ENCODE measurements at places on chromosomes 16 and 17. TPM values are rescaled to one million over a fixed set of nuclear protein-coding genes. Genes with fewer than 3 reads are reported as not detected.

DNA sequence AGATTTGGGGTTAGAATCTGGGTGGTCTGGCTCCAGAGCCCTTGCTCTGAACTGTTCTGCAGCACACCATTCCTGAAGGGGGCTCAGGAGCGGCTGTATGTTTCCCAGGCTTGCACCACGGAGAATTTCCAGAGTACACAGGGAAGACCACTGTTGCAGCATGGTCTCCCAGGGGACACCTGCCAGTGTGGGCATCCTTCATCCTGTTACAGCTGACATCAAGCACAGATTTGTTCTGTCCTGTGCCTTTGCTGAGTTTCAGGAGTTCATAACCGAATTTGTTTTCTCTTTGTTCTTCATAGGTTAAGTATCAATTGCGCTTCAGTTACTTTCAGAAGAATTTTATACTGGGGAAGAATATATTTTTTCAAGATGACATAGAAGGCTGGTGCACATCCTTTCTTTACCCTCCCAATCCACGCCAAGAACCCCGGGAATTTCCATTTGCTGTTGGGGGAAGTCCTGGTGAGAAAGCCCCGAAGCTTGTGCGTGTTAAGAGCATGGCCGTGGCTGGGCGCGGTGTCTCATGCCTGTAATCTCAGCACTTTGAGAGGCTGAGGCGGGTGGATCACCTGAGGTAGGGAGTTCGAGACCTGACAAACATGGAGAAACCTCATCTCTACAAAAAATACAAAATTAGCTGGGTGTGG is 26.3 kb upstream of the ABCA3 start:
- no peak for DNase-seq

- no peak for DNase-seq
Measured at GRCh38 chr17:64779376-64780095, 117.4 kb upstream of the SMURF2 start.

The SLC46A1 gene
- 8.4 TPM for total RNA-seq

DNA sequence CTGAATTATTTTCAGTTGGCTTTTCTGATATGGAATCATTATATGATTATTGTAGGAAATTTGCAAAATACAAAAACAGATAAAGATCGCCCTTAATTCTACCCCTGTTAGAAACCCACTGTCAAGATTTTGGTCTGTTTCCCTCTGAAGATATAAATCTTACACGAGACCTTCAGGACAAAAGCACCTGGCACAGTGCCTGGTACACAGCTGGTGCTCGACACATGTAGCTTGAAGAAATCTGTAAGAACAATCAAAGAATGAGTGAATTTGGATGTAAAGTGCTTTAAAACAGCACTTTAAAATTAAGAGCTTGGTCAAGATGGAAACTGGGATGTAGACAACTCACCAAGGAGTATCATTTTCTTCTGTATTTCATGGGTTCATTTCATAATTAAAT is 181.1 kb downstream of the C16orf78 start:
- DNase-seq, result no peak

The DPEP3 gene
- not detected for total RNA-seq

- DNase-seq, result peak; percentile 28
Measured at GRCh38 chr17:37261286-37261685, 114.5 kb upstream of the C17orf78 start.

DNA sequence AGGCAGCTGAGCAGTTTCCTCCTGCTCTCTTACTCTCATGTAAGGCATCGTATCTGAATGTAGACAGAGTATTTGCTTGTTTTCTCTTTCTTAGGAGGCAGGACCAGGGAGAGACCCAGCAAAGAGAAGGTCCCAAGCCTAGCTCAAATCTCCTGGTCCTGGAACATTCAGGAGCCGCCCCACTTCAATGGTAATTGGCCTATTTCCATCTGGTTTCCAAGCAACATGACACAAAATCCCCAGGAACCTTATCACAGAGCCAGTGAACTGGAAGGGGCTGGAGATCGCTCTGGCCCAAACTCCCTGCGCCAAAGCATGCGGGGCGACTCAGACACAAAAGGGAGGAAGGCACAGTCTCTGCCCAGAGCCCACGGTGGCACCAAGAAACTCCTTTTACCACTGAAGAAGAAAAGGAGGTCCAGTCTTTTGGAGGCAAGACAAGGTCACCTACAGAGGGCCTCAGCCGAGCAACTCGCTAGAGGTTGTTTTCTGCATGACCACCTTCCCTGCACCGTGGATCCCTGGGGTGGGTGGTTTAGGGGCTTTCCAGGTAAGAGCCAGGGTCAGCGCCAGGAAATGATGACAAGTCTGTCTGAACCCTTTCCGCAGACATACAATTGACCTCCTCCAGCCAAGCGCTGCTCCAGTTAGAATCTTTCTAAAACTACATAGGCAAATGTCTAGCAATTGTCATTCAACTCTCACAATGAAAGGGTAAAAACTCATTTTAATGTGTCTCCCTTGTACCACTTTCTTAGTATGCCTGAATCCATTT is 394.7 kb downstream of the SOX9 start:
- DNase-seq, result peak; percentile 34

DNA sequence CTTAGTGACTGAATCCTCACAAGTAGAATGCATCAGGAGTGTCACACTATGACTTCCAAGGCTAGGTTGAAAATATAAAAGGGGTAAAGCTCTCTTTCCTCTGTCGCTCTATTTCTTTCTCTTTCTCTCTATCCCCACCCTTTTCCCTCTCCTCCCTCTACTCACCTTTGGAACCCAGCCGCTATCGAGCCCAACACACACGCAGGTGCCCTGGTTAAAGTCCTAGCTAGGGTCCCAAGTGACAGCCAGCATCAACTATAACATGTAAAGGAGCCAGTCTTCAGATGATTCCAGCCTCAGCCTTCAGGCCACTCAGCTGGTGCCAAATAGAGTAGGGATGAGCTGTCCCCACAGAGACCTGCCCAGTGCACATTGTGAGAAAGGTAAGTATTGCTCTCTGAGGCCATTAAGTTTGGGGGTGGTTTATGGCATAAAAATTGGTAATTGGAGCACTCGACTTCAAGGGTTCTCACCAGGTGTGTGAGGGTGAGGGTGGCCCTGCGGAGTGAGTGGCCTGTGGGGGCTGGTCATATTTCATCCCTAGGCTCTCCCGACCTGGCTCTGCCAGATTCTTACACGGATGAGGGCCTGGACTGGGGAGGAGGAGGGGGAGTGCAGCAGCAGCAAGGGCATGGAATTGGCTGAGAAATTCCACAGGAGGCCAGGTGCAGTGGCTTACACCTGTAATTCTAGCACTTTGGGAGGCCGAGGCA is 14.9 kb upstream of the C16orf54 start:
- DNase-seq, result no peak

GRCh38 chr17:44333371-44333770 is 8.7 kb upstream of the SLC25A39 start:
- no peak for DNase-seq

GRCh38 chr17:1735418-1735817 is 7.3 kb upstream of the SERPINF2 start:
- DNase-seq, result no peak

DNA sequence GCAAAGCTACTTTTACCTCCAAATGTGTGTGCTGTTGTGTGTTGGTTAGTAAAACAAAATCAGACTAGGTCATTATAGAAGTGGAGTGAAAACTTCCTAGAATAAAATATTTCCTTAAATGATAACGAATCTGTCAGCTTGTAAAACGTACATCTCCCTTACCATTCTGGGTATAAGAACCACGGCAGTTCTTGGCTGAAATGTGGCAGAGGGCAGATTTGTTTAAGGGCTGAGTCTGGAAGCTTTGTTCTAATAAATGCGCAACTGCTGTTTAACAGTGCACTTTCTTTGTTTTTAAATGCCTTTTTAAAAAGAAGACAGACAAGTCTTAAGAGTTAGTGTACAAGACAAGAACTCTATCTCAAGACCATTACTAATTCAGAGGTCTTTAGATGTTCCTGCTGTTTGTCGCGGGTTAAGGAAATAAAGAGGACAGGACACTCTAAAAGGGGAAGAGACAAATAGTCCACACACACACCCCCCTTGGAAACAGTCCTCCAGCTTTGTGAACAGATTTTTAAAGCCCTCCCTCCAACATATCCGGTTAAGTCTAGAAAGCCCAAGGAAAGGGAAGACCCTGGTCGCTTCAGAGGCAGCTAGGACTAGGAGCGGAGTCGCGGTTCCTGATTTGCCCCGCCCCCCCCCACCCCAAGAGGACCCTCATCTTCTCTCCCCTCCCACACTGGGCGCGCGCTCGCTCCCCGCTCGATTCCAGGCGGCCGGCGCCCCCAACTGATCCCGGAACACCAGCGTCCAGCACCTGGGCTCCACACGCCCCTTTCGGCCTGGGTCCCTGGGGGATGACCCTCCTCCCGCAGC is 658 bp downstream of the SYNRG start:
- DNase-seq, result peak; percentile 51

GRCh38 chr17:81200695-81201580 is 21.8 kb downstream of the CEP131 start:
- DNase-seq, result peak; percentile 76

DNA sequence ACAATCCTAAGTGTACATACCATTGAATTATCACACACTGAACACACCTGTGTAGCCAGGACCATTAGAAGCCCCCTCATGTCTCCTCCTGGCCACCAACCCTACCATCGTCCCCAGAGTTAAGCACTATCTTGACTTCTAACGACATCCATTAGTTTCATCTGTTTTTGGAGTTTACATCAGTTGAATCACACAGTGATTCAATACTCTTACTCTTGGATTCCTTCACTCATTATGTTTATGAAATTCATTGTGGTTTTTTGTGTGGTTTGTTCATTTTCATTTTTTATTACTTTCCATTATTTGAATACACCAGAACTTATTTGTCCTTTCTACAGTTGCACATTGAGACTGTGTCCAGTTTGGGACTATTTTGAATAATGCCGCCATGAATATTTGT is 13.6 kb downstream of the DRC7 start:
- DNase-seq, result no peak

DNA sequence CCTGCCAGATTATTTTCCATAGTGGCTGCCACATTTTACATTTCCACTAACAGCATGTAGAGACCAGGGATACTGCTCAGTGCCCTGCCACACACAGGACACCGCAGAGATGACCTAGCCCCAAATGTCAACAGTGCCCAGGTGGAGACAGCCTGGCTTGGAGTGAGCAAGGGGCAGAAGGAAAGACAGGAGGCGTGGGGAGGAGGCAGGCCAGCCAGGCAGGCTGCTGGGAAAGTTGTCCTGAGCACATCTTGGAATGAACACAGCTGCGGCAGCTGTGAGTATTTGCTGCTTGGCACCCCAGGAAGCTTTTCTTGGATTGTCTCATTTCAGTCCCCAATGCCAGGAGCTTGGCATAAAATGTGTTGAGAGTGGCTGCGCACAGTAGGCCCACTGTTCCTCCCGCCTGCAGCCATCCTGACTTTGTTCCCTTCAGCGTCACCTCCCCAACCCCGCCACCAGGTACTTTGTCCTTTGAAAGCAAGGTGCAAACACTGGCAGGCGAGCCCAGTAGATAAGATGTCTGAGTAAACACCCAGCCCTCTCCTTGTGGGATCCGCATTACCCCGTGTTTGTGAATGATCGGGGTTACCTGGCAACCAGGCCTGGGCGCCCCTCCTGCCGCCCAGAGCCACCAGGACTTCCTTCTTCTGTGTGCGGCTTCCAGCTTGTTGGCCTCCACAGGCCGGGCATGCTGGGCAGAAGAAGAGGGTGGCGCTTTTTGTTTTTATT is 114.0 kb downstream of the CMIP start:
- no peak for DNase-seq

DNA sequence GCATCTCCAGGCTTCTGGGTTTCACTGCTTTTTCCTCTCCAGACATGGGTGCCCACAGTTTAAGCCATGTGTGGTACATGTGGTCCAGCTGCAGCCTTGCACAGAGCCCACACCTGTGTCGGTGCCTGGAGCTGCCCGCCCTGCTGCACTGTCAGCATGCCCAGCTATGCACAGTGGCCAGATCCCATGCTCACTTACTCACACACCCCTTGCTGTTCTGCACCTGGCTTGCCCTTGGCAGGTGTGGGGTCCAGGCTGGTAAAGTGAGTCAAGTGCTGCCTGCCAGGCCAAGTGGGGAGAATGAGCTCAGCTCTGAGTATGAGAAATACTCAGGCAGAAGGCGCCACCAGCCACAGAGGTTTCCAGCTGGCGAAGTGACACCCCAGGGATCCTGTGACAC is 739.9 kb downstream of the CDH11 start:
- no peak for DNase-seq

The SLFN13 gene
- 1.6 TPM for total RNA-seq

DNA sequence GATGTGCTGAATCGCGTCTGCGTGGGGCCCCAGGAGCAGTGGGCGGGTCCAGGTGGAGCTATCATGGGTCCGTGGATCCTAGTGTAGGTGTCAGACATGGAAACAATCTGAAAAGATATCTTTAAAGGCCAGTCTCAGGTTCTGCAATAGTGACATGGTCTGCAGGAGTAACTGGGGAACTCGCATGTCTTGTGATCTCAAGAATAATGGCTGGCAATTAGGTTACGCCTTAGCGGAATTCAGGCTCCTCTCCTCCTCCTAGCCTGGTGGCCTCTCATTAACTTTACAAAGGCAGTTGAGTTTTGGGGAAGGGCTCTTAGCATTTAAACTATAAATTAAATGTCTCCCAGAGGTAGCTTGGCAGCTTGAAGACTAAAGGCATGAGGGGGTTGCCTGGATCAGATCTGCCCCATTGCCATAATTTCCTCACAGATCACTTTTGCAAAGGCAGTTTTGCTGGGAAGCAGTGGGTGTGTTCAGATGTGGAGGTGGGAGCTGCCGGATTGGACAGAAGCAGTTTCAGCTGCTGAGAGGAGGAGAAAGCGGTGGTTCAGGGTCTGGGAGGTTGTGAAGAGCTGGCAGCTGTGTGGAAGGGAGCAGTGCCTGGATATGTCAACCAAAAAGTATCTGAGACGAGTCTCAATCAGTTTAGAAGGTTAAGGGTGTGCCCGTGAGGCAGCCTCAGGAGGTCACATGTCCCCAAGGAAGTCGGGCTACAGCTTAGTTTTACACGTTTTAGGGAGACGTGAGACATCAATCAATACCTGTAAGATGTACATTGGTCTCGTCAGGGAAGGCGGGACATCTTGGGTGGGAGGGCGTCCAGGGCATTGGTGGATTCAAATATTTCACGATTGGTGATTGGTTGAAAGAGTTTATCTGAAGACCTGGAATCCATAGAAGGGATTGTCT is 2.7 kb downstream of the TBCD start:
- DNase-seq, result peak; percentile 47

DNA sequence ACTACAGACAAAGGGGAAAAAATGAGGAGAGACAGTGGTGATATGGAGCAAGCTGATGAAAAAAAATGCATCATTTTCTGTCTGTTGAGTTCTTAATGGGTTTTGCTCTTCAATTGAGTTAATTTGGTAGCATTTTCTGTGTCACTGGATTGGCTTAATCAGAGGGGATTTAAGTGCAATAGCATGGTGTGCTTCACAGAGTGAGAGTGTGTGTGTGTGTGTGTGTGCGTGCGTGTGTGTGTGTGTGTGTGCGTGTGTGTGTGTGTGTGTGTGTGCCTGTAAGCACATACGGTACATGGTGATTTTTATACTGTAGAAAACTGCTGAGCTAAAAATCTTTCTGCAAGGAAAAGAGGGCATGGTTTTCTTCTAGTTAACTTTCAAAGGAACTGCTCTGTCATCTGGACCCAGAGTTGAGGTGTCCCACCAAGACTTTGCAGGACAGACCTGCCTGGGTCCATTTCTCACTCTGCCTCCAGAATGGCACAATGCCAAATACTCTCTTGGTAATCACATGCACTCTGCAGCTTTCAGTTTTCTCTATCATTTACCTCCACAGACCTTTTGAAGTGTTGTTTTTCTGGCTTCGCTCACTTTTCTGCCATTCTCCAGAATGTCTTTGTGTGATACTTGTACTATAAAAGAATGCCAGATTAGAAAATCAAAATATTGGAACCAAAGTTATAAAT is 952.6 kb upstream of the SOX9 start:
- DNase-seq, result no peak

The KRT40 gene
- not detected for total RNA-seq

GRCh38 chr16:3443108-3444031 is at the start of the genes NAA60 and ZNF597:
NAA60 (plus strand) TSS chr16:3443680; CDS start chr16:3476228, 32,548 bp downstream.
ZNF597 (minus strand) TSS chr16:3443504; CDS start chr16:3443153, 351 bp downstream.
- peak; percentile 96 for DNase-seq

GRCh38 chr17:29596811-29597210 is 3.9 kb downstream of the ANKRD13B start:
- no peak for DNase-seq

Measured in fibroblast of villous mesenchyme (primary cell).